Vagina (tissue), 2 donors: ENCODE measurements at places on chromosomes 4 and X.

DNA sequence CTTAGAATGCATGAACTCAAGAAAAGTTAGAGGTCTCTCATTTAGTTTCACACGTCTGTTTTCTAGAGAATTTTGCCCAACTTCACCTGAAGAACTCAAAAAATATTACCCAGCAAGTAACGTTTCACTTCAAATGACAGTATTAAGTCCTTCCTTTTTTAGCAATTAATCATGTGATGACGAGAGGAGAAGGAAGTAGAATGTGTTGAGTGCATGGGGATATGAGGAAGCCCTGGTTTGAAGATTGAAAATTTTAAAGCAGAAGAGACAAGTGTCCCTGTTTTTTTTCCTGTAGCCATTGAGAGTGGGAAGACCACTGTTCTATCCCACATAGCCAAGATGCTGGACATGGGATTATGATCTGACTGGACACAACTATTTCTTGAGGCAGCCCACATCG, 406.3 kb upstream of the CPEB2 start:
- no peak for DNase-seq

DNA sequence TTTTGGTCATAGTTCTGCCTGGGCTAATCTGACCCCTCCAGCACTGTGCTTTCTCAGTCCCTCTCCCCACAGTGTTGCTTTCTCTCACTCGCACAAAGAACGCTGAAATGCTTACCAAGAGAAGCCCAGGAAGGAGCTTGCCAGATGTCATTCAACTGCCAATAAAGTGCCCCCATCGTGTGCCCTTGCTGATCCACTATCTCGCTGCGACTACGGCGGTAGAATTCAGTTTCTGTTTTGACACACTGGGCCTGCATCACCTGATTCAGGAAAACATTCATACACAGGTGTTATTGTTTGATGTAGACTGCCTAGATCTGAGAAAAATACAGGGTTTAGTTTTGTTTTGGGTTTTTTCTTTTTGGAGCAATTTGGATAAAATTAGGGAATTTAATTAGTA, 121.2 kb downstream of the MANBA start:
- DNase-seq = no peak

GRCh38 chr4:18935659-18936345, 914.2 kb upstream of the LCORL start:
- DNase-seq = no peak

- DNase-seq = no peak
These were observed 34.6 kb upstream of the IL9R start for GRCh38 chrX:155962906-155963305.

DNA sequence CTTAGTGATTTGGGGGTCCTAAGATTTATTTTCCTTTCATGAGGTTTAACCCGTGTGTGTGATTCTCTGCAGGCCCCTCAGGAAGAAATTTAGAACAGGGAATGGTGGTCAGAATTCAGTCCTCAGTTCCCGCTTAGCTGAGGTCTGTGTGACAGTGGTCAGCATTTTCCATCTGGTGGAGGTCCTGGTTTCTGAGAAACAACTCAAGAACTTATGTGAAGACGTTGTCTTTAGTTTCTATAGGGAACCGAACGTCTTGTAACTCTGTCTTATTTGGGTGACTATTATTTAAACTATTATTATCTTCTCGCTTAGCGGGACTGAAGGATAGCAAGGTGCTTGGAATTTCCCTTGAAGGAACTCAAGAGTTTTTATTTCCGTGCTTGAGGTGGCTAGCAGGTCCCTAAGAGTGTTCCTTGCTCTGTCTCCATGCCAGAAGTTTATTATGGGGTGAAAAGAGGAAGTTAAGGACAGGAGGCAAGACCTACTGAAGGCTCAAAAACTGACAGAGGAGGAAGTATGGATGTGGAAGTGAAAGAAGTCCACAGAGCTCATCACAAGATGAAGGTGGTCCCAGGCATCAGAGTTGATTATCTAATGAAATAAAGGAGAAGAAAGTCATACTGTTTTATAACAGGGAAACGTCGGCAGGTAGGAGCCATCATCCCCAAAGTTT, 9.4 kb downstream of the MGST2 start:
- no peak for DNase-seq

- DNase-seq = no peak
These were observed 63.3 kb downstream of the FAT1 start for GRCh38 chr4:186660403-186660802.

DNA sequence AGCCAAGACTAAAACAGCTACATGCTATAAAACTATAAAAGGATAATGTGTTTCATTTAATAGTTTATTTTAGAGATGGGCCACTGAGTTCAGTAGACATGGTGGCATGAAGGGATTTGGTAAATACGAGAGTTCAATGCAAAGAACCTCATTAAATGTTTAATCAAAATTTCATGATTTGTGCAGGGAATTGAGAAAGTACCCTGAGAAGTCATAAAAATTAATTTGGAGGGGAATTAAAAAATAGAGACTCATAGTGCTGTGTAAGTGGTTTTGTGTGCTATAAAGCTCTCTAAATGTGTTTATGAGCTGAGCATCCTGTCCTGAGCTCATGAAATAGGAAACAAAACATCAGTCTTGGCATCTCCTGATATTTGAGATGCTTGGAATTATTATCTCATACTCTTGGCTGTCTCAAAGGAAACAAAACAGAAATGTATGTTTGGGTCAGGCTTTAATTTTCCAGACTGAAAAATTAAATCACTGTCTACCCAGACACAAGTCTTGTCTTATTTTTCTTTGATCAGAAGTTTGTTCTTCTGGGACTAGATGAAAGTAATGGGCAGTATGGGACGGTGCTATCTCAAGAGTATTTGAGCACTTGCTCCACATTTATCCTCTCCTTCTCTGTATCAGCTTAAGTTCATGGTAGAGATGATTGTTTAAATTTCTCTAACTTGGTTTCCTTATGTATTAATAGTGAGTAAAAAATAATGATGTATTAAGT, 38.0 kb upstream of the EMCN start:
- no peak for DNase-seq

GRCh38 chr4:14529653-14530052, 472.6 kb upstream of the CPEB2 start:
- no peak for DNase-seq

DNA sequence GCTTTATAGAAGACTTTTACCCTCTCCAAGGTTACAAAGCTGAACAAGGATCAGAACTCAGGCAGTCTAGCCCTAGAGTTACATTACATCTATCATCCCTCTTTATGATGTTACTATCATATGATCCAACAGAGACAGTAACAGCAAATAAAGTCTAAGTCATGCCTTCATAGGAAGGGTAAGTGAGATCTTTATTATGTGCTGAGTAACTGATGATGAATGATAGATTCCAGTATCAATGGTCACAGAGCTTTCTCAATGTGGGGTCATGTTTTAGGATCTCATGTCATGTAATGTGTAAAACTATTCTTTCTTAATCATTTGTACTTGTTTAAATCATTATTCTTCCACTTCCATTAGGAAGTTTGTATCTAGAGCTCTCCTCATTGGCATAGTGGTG, 22.8 kb downstream of the ELOVL6 start:
- no peak for DNase-seq

- DNase-seq = no peak
These were observed 109.1 kb upstream of the TBL1X start for GRCh38 chrX:9355739-9356138.

DNA sequence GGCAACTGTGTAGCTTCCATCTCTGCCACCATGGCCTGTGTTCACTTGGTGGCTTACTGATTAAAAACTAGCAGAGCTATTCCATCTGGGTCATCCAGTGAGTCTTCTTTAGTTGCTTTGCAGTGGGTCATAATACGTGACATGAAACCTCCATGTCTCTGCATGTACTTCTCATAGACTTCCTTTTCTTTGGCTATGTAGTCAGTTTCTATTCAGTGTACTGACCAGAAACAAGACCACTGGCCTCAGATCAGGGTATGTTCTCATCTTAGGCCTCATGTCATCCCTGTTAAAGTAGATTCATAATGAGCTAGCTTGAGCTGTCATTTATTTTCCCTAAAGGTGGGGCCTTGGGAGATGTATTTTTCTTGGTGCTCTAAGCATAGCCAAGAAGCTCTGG, 195.2 kb downstream of the CCNG2 start:
- no peak for DNase-seq

DNA sequence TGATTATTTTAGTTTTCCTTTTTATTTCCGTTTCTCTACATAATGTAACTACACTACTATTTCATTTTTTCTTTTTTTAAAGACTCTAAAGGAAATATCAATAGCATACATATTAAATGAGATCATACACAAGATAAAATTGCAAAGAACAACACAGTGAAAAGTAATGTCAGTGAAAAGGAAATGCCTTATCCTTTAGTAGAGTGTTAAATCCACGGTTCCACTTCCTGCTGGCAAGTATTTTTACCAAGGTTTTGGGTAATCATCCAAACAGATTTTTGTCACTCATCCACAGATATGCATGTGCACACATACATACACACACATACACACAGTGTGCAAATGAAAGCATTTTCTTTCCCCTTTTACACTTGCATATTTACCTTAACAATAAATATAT, 548.9 kb downstream of the PPP4R3C start:
- DNase-seq = no peak

DNA sequence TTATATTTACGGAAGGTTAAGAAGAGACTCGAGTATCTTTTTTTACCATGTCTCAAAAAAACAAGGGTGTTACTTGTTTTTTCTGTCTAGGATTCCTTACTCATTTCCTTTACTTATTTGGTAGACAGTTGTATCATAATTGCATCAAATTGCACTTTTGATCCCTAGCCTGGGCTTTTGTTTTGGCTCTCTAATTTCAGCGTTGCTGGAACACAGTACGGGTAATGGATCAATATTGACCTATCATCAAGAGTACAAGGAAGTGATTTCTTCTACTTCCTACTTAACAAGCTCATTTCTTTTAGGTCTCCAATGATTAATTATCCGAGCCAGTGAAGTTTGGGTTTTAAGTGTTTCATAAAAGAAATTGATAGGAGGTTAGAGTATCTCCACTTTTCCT, 16.8 kb downstream of the AIMP1 start:
- no peak for DNase-seq
